ENCODE measurements at places on chromosomes 12 and 14. TPM values are rescaled to one million over a fixed set of nuclear protein-coding genes. Genes with fewer than 3 reads are reported as not detected.

MDGA2 gene
- 0.02 TPM for polyA plus RNA-seq

ETFBKMT gene
- polyA plus RNA-seq, result 0.69 TPM

LYZ gene
- polyA plus RNA-seq, result not detected

SIX6 gene
- 0.08 TPM for polyA plus RNA-seq

ENDOU gene
- not detected for polyA plus RNA-seq

PARP2 gene
- 27.7 TPM for polyA plus RNA-seq

NUAK1 gene
- 6.7 TPM for polyA plus RNA-seq

MORN3 gene
- 0.39 TPM for polyA plus RNA-seq

GYS2 gene
- not detected for polyA plus RNA-seq

AHNAK2 gene
- polyA plus RNA-seq, result 0.95 TPM

NOVA1 gene
- polyA plus RNA-seq, result 4.9 TPM

OR6C74 gene
- not detected for polyA plus RNA-seq

EPYC gene
- polyA plus RNA-seq, result not detected

GPRC5D gene
- 0.45 TPM for polyA plus RNA-seq

SOAT2 gene
- polyA plus RNA-seq, result 0.13 TPM

UBR7 gene
- 16.4 TPM for polyA plus RNA-seq

LBHD2 gene
- not detected for polyA plus RNA-seq

FAM222A gene
- polyA plus RNA-seq, result 0.94 TPM

EIF4B gene
- polyA plus RNA-seq, result 307 TPM

FGF6 gene
- not detected for polyA plus RNA-seq

BMP4 gene
- 2.3 TPM for polyA plus RNA-seq

FCF1 gene
- polyA plus RNA-seq, result 48.1 TPM

GPX2 gene
- 0.49 TPM for polyA plus RNA-seq

SSTR1 gene
- 0.82 TPM for polyA plus RNA-seq

HSPB8 gene
- 28.2 TPM for polyA plus RNA-seq

IFNG-AS1 gene
- not detected for polyA plus RNA-seq

USP15 gene
- polyA plus RNA-seq, result 12.7 TPM

SELPLG gene
- polyA plus RNA-seq, result 0.18 TPM

PHC1 gene
- polyA plus RNA-seq, result 1,655 TPM

PPM1H gene
- polyA plus RNA-seq, result 17.3 TPM

SLC38A4 gene
- 4.4 TPM for polyA plus RNA-seq

AKAP3 gene
- polyA plus RNA-seq, result 0.54 TPM

KLC1 gene
- 84.6 TPM for polyA plus RNA-seq

SPIC gene
- not detected for polyA plus RNA-seq

DDX54 gene
- polyA plus RNA-seq, result 98.5 TPM

MNAT1 gene
- polyA plus RNA-seq, result 19.1 TPM

SCYL2 gene
- polyA plus RNA-seq, result 5.7 TPM

NTF3 gene
- 1.5 TPM for polyA plus RNA-seq

HOXC11 gene
- not detected for polyA plus RNA-seq

BCAT1 gene
- polyA plus RNA-seq, result 16.0 TPM

FIGNL2 gene
- 7.1 TPM for polyA plus RNA-seq

SLC38A6 gene
- polyA plus RNA-seq, result 5.1 TPM

OR6C2 gene
- polyA plus RNA-seq, result not detected

ZDHHC22 gene
- 23.8 TPM for polyA plus RNA-seq

SYNE3 gene
- polyA plus RNA-seq, result 0.02 TPM

PRH2 gene
- polyA plus RNA-seq, result 0.16 TPM

KLRK1 gene
- polyA plus RNA-seq, result not detected

C12orf54 gene
- not detected for polyA plus RNA-seq

KRT82 gene
- not detected for polyA plus RNA-seq

CAPZA3 gene
- polyA plus RNA-seq, result not detected

CCDC177 gene
- 1.4 TPM for polyA plus RNA-seq

KRT77 gene
- 0.02 TPM for polyA plus RNA-seq

TGM1 gene
- polyA plus RNA-seq, result 1.8 TPM

TMPRSS12 gene
- not detected for polyA plus RNA-seq

BAG5 gene
- 5.9 TPM for polyA plus RNA-seq

SLCO1B3 gene
- not detected for polyA plus RNA-seq

CCDC184 gene
- polyA plus RNA-seq, result 3.0 TPM

LUM gene
- polyA plus RNA-seq, result not detected

All from H1 (cell line).